ENCODE measurements at places on chromosomes 4 and X. TPM values are rescaled to one million over a fixed set of nuclear protein-coding genes. Genes with fewer than 3 reads are reported as not detected.

SHROOM3 gene
- 1.9 TPM for total RNA-seq

ESX1 gene
- not detected for total RNA-seq

ZFX gene
- total RNA-seq, result 33.9 TPM

GPR119 gene
- total RNA-seq, result not detected

DYNLT3 gene
- total RNA-seq, result 13.4 TPM

DRD5 gene
- total RNA-seq, result not detected

MAGEE1 gene
- total RNA-seq, result 7.1 TPM

GRCh38 chr4:8846826-8847225 lies 24.8 kb downstream of the HMX1 start:
- no peak for DNase-seq

GRCh38 chr4:94827481-94828110 lies 69.8 kb downstream of the BMPR1B start:
- no peak for DNase-seq

- DNase-seq, result no peak
Measured at GRCh38 chr4:87949961-87950360, 25.6 kb upstream of the SPP1 start.

GRCh38 chr4:165803005-165803404 lies 70.0 kb upstream of the TLL1 start:
- no peak for DNase-seq

GRCh38 chr4:5758741-5759140 lies 47.7 kb downstream of the EVC start:
- DNase-seq, result no peak

GRCh38 chr4:22745234-22745633 lies 52.5 kb downstream of the GBA3 start:
- no peak for DNase-seq

DNA sequence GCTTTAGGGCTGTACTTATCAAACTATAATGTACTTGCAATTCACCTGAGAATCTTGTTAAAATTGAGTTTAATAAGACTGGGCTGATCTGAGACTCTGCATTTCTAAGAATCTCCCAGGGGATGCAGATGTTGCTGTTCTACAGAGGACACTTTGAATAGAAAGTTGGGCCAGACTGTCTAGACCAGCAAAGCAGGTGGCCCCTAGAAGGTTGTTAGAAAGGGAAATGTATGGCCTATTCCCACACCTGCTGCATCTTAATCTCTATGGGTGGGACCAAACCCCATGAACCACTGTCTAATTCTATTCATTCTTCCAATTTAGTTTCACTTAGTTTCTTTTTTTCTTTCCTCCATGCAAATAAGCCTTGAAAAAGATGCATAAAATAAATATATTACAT lies 413.2 kb upstream of the TECRL start:
- DNase-seq, result no peak

- DNase-seq, result no peak
Measured at GRCh38 chrX:56519642-56520041, 43.8 kb upstream of the UBQLN2 start.

DNA sequence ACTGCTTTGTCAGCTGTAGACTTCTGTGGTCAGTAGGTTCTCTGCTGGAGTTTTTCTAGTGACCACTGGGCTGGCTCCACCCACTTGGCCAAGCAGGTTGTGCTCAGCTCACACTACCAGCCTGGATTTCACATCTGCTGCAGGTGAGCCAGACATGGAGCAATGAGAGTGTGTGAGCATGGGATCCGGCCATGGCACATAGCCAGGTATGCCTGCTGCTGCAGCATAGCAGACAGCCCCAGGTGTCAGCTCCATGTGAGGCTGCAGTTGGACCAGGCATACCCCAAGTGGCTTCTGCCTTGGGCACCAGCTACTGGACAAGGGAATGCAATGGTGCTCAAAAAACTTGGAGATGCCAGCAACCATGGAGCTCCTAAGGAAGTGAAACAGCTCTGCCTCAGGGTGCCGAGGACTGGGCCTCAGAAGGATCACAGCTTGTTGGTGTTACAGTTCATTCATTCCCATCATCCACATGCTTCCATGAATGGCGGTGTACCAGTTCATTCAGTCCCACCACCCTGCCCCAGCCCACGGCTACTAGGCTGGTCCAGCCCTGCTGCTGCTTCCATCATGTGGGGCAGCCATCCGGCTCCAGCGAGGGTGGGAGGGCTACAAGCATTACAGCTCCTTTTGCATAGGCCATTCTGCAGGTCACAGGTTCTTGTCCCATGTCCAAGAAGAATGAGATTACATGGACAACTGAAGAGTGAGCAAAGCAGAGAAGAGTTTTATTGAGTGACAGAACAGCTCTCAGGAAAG lies 389.1 kb upstream of the PCDH7 start:
- DNase-seq, result no peak

DNA sequence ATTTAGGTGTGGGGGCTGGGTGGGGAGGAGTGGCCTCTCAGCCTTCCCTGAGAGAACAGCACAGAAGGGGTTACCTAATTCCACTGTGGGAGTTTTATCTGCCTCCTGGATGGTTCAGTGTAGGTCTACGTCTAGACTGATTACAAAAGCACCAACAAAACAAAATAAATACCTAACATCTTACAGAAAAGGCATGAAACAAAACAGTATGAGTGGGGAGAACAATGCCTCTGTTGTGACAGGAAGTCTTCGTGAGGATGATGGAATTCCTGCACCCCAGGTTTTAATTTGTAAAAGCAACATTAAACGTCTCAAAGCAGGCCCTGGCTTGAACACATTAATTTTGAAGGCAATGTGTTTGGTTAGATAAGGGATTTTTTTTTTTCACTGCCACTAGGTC lies 112.1 kb upstream of the GPC4 start:
- DNase-seq, result no peak

- no peak for DNase-seq
Measured at GRCh38 chrX:17689971-17690409, 47.3 kb upstream of the SCML1 start.

DNA sequence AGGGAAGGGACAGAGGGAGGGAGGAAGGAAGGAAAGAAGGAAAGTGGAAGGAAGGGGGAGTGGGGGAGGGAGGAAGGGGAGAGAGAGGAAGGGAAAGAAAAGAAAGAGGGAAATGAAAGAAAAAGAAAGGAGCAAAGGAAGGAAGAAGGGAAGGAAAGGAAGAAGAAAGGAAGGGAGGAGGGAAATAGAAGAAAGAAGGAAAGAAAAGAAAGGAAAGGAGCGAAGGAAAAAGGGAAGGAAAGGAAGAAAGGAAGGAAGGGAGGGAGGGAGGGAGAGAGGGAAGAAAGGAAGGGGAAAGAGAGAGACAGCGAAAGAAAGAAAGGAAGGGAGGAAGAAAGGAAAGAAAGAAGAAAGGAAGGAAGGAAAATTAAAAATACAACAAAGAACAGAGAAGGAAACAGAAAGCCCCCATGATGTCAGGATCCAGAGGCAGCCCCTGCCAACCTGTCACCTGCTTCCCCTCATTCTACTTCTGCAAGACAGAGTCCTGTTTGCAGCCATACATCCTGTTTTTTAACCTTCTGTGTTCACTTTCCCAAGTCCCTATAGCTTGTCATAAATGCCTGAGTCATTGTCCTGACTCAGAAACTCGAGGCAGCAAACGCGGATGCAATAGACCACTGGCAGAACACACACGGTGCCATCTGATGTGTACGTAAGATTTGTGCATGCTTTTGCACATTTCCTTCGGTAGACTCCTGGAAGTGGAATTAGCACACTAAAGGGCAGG lies 77.0 kb upstream of the C4orf50 start:
- DNase-seq, result no peak

Measured in glutamatergic neuron (in vitro differentiated cells).